Activated CD4-positive, CD25-positive, alpha-beta regulatory T cell (primary cell): ENCODE measurements at places on chromosomes 2 and 18.

DNA sequence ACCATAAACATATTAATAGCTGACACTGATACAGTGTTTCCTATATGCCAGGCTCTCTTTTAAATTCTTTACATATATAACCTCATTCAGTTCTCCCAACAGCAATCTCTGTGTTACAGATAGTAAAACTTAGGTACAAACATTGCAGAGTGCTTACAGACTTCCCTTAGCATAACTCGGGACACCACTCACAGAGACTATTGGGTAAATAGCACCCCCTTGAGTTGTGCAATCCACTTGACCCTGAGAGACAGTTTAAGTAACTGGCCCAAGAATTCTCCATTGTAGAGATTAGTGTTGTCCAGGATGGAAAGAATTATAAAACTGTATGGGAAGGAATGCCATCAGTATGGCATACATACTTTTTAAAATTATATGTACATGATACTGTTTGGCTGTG lies 110.1 kb downstream of the POLE4 start:
- DNase-seq: no peak

DNA sequence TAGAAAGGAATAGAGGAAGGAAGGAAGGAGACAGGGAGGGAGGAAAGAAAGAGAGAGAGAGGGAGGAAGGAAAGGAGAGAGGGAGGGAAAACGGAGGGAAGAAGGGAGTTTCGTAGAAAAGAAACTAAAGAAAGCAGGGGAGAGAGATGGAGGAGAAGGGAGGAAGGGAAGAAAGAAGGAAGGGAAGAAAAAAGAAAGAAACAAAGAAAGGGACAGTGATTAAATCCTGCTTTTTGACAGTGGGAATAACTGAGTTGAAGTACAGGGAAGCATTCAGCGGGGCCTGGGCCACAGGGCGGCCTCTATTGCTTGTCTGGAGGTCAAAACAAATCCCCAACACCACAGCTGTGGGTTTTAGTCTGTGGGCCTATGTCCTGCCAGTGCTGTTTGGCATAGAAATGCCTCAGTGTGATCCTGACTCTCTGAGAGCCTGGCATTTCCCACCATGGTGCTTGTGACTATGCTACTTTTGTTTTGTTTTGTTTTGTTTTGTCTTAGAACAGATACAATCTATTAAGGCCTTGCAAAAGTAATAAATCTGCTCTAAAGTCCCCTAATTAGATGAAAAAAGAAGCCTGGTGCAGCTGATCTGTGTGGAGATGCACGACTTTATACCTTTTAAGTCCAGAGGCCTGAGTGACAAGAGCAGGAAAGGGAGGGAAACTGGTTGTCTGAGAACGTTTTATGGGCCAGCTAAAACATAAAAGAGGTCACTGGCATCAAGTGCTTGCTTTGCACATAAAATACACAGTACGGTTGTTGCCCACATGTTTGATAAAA lies 40.0 kb downstream of the IL1RL2 start:
- no peak for DNase-seq

GRCh38 chr18:71529703-71530303 lies 1014.3 kb downstream of the CBLN2 start:
- DNase-seq: no peak

GRCh38 chr18:29181151-29181901 lies 1004.4 kb upstream of the CDH2 start:
- DNase-seq: no peak

DNA sequence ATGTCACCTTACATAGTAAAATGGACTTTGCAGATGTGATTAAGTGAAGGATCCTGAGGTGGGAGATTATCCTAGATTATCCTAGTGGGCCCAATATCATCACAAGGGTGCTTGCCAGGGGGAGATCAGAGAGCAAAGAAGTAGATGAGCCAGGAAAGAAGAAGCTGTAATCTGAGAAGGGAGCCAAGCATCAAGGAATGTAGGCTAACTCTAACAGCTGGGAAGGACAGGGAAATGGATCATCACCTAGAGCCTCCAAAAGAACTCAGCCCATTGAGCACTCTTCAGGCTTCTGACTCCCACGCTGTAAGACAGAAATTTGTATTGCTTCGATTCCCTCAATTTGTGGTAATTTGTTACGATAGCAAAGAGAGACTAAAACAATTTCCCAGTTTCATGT lies 309.9 kb downstream of the LRP1B start:
- DNase-seq: no peak

- DNase-seq: no peak
These were observed 728.8 kb downstream of the CNTNAP5 start for GRCh38 chr2:124753842-124754241.

DNA sequence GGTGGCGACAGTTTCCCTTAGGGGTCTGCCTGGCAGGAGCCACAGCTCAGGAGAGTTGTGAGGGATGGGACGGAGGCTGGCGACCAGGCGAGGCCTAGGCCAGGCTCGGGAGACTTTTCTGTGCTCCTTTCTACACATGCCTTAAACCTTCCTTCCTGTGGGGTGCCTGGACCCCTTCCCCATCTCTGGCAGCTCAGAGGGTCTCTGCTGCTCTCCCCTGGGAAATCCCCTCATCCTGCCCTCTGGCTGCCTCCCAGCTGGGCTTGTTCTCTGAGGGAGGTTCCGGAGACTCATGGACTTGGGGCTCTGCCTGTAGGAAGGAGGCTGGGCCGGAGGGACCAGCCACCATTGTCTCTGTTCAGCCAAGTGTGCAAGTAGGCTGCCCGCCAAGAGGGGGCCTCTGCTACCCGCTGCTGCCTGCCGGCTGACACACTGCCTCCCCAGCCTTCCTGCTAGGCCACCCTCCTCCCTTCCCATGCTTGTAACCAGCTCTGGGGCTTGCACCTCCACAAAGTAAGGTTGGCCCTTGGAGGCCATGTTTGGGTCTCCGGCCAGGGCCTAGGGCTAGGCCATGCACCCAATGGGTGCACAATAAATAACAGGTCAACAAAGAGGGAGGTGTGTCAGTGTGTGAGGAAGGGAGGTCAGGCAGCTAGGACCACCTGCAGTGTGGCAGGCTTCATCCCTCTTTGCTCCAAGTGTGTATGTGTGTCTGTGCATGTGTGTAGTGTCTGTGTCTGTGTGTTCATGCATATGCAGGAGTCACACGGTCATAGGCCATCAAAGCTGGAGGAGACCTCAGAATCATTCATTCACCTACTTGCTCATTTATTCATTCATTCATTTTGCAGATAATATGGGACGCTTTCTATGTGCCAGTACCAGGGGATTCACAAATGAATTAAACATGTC lies 28.8 kb downstream of the PSD4 start:
- DNase-seq: no peak

DNA sequence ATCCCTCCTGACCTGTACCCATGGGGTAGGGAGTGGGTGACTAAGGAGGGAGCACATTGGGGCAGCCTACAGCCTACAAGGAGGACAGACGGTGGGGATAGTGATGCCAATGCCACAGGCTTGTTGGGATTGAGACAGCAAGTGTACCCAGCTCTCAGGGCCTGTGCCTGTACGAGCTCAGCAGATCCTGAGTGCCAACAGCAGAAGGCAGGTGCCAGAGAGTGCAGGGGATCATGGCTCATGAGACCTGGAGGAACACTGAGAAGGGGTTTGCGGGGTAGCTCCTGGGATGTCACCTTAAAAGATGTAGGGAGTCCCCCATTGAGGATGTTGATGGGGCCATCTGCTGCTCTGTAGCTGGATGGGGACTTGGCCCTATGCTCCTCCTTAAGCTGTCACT lies 10.3 kb upstream of the SNED1 start:
- DNase-seq: no peak

DNA sequence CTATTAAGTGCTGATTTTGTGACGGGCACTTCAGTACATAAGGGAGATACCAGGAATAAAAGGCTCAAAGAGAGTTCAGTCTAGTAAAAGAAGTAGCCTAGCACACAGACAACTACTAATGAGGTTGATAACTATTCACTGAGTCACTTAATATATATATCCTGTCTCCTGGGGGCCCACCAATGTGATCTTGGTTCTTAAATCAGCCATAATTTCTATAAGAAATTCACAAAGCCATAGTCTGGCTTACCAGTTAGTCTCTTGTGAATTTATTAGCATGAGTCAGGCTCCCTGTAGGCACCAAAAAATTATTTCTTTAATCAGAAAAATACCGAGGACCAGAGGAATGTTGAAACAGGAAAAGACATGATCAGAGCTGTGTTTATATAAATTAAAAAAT lies 10.4 kb downstream of the KCNE4 start:
- DNase-seq: no peak

- no peak for DNase-seq
These were observed 44.5 kb downstream of the GREB1 start for GRCh38 chr2:11578081-11578948.

- DNase-seq: no peak
These were observed 22.0 kb downstream of the KATNAL2 start for GRCh38 chr18:46939337-46939963.

DNA sequence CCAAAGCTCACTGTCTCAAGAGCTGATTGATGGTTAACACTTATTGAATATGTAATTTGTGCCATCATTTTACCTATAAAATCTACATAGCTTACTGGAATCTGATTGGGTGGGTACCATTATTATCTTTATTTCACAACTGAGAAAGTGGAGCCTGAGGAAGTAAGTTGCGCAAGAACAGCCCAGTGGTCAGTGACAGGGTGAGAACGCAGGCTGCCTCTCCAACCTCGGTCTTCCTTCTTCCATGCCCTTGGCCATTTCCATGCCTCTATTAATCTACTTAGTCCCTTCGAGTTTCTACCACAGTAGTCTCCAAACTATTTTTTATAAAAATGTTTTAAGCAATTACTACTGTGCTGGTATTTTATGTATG lies 390.9 kb upstream of the VWC2L start:
- DNase-seq: no peak

GRCh38 chr2:160224060-160224459 lies 24.0 kb upstream of the ITGB6 start:
- no peak for DNase-seq

- DNase-seq: no peak
These were observed 82.0 kb upstream of the RANBP2 start for GRCh38 chr2:108637304-108637669.

GRCh38 chr2:223235986-223236385 lies 184.0 kb downstream of the KCNE4 start:
- no peak for DNase-seq

- no peak for DNase-seq
These were observed 5.3 kb downstream of the PROM2 start for GRCh38 chr2:95279435-95280035.

DNA sequence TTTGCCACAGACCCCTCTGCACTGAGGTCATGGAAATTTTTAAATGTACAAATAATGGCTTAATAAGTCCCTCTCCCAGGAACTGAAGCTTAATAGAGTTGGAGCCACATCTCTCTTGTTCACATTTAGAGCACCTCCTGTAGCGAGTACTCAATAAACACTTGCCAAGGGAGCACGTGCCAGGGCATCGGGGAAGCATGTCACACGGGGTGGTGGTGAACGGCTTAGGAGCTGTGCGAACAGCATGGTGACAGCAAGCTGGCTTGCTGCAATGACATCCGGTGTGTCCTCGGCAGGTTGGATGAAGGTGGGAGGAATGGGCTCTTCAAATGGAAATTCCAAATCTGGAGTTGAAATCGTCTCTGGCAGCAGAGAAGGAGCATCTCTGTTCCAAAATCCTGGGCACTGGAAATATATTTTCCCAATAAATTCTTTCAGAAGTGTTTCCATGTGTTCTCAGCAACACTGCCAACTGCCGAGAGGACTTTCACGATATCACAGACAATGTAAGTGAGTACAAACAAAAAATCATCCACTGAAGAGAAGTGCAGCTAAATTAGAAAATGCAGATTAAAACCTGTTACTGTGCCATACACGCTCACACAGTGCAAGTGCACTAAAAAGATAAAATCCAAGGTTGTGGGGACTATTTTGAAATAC lies 74.1 kb downstream of the GALR1 start:
- DNase-seq: no peak

- no peak for DNase-seq
These were observed 220.8 kb downstream of the GULP1 start for GRCh38 chr2:188512456-188512855.

DNA sequence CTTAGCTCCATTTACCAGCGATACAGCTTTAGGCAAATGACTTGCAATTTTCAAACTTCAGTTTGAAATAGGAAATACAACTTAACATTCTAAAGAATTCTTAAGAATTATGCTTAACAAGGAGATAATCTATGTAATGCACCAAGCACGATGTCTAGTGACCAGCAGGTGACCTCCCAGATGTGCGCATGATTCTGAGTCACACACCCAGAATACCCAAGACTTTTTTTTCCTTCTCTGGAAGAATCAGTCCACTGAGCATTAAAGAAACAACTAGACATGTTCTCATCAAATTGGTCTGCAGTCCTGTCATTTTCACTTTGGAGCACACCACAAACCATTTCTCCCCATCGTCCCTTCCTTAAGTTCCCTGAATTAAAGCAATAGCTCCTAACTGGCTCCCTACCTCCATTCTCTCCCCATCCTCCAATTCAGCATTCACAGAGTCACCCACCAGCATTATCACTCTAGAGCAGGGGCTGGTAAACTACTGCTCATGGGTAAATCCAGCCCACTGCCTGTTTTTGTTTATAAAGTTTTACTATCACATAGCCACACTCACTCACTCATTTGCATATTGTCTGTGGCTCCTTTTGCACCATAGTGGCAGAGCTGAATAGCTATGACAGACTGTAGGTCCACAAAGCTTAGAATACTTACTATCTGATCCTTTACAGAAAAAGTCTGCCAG lies 13.2 kb downstream of the EVA1A start:
- DNase-seq: no peak

DNA sequence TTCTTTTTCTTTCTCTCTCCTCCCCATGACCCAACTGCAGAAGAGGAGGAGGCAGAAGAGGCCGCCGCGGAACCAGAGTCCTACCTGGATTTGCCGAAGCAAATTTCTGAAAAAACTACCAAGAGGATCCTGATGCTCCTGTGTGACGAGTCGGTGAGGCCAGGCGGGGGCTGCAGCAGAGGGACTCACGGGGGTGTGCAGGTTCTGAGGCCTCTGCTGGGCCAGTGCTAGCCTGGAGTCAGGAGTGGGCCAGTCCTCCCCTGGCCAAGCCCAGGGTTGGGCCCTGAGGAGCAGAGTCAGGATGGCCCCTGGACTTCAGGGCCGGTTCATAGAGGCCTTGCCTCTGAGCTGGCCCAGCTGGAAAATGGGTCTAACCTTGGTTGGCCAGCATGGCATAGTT lies 29.3 kb downstream of the OTOF start:
- DNase-seq: no peak

GRCh38 chr2:18339326-18339725 lies 221.1 kb downstream of the RDH14 start:
- DNase-seq: no peak

DNA sequence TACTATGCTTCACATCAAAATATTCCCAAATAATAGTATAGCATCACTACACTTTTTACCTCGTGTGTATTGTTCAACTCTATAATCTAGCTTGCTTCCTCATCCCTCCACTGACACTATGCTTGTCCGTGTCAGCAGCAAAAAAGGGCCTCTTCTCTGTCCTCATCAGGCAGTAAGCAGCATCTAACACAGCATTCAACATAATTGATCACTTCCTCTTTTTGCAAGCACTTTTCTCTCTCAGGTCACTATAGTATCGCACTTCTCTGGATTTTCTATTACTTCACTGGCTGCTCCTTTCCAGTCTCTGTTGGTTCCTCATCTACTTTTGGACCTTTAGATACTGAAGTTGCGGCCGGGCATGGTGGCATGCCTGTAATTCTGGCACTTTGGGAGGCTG lies 64.9 kb upstream of the ZSWIM2 start:
- DNase-seq: no peak

GRCh38 chr2:138201286-138201685 lies 237.0 kb downstream of the HNMT start:
- DNase-seq: no peak

- DNase-seq: no peak
These were observed 24.8 kb upstream of the TFCP2L1 start for GRCh38 chr2:121309801-121310200.

GRCh38 chr2:85672456-85672855 lies 4.5 kb upstream of the SFTPB start:
- DNase-seq: no peak

GRCh38 chr2:176639671-176640070 lies 370.4 kb downstream of the MTX2 start:
- DNase-seq: no peak
